CD4-positive, CD25-positive, alpha-beta regulatory T cell (primary cell): ENCODE measurements at places on chromosomes 5 and 9. TPM values are rescaled to one million over a fixed set of nuclear protein-coding genes. Genes with fewer than 3 reads are reported as not detected.

The CEMIP2 gene
- 25.8 TPM for polyA plus RNA-seq

The C9orf153 gene
- polyA plus RNA-seq: not detected

The PLEKHG4B gene
- not detected for polyA plus RNA-seq

The IL9 gene
- not detected for polyA plus RNA-seq

The PRELID2 gene
- polyA plus RNA-seq: 1.8 TPM

The PPP3R2 gene
- polyA plus RNA-seq: not detected

The THBS4 gene
- polyA plus RNA-seq: not detected

The ADAMTSL1 gene
- not detected for polyA plus RNA-seq

The GLRA1 gene
- not detected for polyA plus RNA-seq

The IFNK gene
- polyA plus RNA-seq: not detected

The OMD gene
- not detected for polyA plus RNA-seq

The DMRT3 gene
- polyA plus RNA-seq: not detected

The SETD9 gene
- polyA plus RNA-seq: 4.3 TPM

The LTC4S gene
- 1.8 TPM for polyA plus RNA-seq

The NXNL2 gene
- polyA plus RNA-seq: not detected

The FGD3 gene
- 76.4 TPM for polyA plus RNA-seq

The OR1L8 gene
- polyA plus RNA-seq: 0.12 TPM

The AGGF1 gene
- 35.3 TPM for polyA plus RNA-seq

The ARHGEF28 gene
- polyA plus RNA-seq: not detected

The PFN3 gene
- polyA plus RNA-seq: not detected

The IL33 gene
- not detected for polyA plus RNA-seq

The CXCL14 gene
- not detected for polyA plus RNA-seq

The MYMK gene
- polyA plus RNA-seq: not detected

The NR2F1 gene
- not detected for polyA plus RNA-seq

The TAF1L gene
- not detected for polyA plus RNA-seq

The RANBP17 gene
- polyA plus RNA-seq: not detected

The LEAP2 gene
- 0.44 TPM for polyA plus RNA-seq

The FGF1 gene
- polyA plus RNA-seq: not detected

The IFNA13 gene
- polyA plus RNA-seq: not detected

The PCDHGA8 gene
- polyA plus RNA-seq: not detected

The C9orf50 gene
- not detected for polyA plus RNA-seq

The CHSY3 gene
- not detected for polyA plus RNA-seq

The ARHGEF37 gene
- 0.45 TPM for polyA plus RNA-seq

The COX7C gene
- polyA plus RNA-seq: 866 TPM

The PTGR1 gene
- 0.32 TPM for polyA plus RNA-seq

The FIBCD1 gene
- polyA plus RNA-seq: not detected

The FAM151B gene
- polyA plus RNA-seq: not detected

The NFIL3 gene
- polyA plus RNA-seq: 1.0 TPM

The FOXD4L6 gene
- polyA plus RNA-seq: not detected

The SLC1A1 gene
- 0.37 TPM for polyA plus RNA-seq

The SH2D3C gene
- 17.9 TPM for polyA plus RNA-seq

The FPGS gene
- 43.6 TPM for polyA plus RNA-seq

The ACOT12 gene
- not detected for polyA plus RNA-seq

The IRGM gene
- 0.37 TPM for polyA plus RNA-seq

The PKD2L2 gene
- 0.22 TPM for polyA plus RNA-seq

The POU4F3 gene
- polyA plus RNA-seq: not detected

The SLC6A3 gene
- polyA plus RNA-seq: not detected

The PANK3 gene
- 7.4 TPM for polyA plus RNA-seq

The AFAP1L1 gene
- polyA plus RNA-seq: not detected

The MEIKIN gene
- polyA plus RNA-seq: not detected

The SLC6A19 gene
- polyA plus RNA-seq: not detected

The ZNF300 gene
- polyA plus RNA-seq: not detected

The PCDHGC4 gene
- polyA plus RNA-seq: not detected

The GPR21 gene
- not detected for polyA plus RNA-seq
